Stimulated activated CD8-positive, alpha-beta memory T cell treated with anti-CD3 and anti-CD28 coated beads, Interleukin-2, amount 100 ng/mL, for 48 hours (primary cell): ENCODE measurements at places on chromosomes 5 and 9.

DNA sequence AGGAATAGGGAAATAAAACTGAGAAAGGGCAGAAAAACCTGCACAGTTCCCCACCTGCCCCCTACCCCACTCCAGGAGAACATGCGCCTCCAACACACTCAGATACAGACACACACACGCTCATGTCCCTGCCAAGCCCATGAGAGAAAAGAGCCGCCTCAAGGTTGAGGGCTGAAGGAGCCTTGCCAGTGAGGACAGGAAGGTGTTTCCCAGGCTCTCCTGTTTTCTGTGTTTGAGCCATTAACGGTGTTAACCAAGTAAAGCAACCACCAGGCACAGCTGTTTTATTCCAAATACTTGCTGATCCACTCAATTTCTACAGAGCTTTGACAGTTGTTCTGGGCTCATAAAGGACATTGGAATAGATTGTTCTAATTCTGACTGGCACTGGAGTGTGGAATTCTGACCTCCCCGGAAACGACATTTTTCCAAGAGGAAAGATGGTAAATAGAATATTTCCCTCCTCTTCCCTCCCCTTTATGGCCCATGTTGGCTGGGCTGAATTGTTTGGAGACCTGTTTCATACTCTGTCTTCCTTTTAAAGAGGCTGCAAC is 238.0 kb downstream of the DMAC1 start:
- no peak for DNase-seq

DNA sequence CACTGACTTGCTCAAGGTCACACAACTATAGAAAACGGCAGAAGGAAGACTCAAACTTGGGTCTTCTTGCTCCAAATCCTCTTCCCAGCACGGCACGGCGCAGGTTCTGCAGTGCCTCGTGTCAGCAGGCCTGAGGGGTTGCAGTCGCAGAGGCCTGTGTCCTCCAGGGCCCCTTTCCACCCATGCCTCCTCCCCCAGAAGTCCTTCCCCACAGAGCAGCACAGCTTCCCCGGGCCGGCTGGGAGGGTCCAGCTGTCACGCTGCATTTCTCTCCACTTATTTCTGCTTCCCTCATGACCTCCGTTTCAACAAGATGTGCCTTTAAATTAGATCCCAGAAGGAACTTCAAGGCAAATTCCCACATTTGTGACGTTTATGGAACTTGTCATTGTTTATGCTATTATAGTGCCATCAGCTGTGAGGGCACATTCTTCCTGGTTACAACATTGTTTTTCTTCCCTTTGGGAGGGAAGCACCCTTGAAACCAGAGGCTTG is 148.4 kb downstream of the C5orf15 start:
- no peak for DNase-seq

DNA sequence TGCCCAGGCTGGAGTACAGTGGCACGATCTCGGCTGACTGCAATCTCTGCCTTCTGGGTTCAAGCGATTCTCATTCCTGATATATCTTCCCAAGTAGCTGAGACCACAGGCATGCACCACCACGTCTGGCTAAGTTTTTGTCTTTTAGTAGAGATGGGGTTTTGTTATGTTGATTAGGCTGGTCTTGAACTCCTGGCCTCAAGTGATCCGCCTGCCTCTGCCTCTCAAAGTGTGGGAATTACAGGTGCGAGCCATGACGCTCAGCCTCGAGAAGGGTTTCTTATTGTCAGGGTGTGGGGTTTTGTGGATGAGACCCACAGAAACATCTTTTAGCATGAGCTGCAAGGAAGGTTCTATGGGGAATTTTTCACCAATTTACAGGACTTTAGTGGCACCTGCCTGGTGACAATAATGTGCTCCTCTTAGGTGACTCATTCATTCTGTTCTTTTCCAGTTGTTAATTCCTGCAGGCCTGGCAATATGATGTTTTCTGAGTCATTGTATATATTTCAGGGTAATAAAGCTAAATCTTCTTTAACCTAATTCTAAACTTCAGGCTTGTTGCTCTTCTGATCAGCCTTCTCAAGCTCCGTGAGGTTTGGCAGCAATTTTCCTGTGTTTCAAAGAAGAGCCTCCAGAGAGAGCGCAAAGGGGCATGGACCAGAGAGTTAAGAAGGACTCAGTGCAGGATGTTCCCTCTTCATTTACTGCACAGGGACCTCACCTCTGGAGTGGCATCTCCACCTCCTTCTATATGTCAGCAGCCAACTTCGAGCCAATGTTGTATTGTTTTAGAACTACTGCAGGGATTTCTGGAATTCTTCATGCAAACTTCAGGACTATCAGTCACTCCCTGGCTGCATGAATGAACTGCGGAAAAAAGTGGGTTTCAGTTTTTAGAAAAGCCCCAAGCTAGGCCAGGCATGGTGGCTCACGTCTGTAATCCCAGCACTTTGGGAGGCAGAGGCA is 77.8 kb upstream of the ZNF618 start:
- DNase-seq, result no peak

DNA sequence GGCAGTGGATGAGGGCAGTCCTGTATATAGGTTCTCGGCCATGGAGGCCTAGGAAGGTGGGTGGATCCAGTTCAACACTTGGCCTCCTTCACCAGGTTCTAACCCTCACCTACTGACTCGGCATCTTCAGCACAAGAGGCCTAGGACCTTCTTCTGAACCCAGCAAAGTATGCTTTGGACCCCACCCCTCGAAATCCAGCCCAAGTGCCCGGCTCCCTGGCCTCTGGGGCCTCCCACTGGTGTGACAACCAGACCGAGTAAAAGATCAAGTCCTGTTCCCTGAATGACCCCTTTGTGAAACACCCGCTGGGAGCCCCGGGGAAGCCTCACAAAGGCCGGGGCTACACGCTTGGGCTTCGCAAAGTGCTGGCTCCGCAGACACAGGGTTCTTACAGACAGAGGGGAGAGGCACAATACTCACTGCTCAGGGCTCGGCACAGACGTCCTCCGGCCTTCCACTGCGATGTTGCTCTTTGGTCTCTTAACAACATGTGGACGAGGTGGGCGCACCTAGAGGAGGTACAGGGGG is 47.0 kb downstream of the CRB2 start:
- no peak for DNase-seq

GRCh38 chr5:105903069-105903468 is 1767.7 kb downstream of the EFNA5 start:
- DNase-seq, result no peak

DNA sequence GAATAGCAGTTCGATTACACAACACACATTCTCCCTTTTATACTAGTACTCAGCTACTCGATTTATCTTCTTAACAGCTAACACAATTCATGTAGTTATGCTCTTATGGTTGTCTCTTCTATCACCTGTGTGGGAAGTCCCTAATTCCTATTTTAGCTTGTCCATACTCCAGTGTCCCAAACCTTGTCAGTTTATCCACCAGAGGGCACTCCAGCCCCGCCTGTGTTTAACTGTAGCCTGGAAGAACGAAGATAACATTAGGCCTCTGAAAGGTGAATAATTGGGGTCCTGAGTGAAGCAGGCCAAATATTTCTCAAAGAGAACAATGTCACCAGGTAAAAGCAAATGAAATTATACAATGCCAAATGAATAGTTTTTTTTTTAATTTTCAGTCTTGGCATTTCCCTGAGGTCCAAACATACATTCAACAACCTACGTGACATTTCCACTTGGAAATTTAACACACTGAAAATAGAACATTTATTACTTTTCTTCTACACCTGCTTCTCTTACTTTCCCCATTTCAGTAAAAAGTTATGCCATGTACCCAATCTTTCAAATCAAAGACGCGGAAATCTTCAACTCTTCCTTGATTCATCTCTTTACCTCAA is 560.7 kb downstream of the HTR1A start:
- DNase-seq, result no peak

- DNase-seq, result no peak
Measured at GRCh38 chr5:118185018-118185417, 803.3 kb downstream of the DTWD2 start.

DNA sequence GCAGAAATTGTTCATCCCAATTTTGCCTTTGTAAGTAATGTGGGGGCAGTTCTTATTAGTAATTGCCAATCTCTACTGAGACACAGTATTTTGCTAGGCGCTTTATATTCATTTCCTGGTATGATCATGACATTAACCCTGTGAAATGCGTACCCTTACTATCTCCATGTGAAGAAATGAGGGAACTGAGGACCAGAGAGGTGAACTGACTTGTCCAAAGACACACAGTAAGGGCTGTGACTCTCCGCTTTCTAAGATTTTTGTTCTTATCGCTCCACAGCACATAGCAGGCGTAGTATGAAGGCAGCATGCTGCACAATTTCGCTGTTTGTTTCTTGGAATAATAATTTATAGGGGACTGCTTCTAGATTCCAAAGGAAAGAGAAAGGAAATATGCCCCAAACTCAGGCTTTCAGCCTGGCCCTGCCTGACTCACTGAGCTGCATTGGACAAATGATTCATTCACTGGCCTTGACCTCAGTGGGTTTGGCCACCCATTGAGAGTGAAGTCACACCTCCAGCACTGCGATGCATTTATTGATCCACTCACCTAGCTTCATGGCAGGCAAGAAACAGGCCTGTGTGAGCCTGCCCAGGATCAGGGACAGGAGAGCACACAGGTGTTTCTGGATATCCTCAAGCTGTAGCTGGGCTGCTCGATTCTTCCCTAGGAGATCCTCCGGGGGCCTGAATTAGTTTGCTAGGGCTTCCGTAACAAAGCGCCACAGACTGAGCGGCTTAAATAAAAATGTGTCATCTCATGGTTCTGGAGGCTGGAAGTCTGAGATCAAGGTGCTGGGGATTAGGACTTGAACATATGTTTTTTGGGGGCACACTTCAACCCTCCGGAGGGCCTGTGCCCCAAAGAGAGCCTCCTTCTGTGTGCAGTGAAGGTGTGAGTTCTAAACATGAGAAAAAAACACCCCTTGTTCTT is 7.2 kb upstream of the DUSP1 start:
- DNase-seq, result no peak

DNA sequence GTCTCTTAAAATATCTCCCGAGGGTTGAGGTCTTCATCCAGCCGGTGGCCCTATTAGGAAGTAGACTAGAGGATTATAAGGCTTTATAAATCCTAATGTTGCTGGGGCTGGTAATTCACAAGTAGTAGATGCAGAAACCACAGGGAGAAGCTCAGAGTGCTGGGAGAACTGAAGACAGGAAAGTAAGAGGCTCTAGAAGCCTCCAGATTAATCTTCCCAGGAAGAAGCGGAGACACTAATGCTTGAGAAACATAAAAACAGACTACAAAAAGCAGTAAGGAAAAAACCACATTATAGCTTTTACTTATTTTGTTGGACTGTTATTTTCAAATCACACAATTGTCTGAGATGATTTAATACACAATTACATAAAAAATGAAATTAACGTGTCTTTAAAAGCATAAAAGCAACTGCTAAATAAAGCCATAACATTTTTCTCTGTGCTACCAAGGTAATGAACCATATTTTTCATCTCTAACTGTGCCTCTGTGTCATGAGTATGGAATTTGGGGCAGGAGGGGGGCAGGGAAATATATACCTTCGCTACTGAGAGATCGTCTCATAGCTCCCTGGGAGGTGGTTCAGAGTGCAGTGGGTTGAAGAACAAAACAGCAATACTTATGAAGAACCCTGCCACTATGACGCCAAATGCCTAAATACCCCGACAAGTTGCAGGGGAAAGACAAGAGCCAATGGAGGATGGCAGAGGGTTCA is 806.2 kb upstream of the WWC1 start:
- no peak for DNase-seq

- no peak for DNase-seq
Measured at GRCh38 chr5:164742025-164742424, 1236.6 kb downstream of the MAT2B start.

DNA sequence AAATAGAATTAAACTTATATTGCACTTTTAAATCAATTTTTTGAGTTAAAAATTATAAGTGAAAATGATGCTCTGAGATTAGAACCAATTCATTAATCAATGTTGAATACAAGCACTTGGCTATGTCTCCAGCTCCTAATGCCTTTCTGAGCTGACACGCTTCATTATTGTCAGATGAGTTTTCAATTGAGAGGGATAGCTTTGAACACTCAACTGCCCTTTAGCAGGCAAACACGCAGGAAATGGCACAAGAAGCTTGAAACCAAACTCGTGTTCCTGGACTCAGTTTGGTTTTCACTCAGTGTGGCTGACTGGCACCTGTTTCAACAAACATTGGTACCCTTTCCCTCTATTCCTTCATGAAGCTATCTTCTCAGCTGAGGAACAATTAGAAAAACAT is 109.8 kb downstream of the MCTP1 start:
- DNase-seq, result no peak
